GM23248 (cell line): ENCODE measurements at places on chromosomes 1 and 21.
A peak's percentile ranks its signal among the peaks of the same experiment; 100 is the strongest.

DNA sequence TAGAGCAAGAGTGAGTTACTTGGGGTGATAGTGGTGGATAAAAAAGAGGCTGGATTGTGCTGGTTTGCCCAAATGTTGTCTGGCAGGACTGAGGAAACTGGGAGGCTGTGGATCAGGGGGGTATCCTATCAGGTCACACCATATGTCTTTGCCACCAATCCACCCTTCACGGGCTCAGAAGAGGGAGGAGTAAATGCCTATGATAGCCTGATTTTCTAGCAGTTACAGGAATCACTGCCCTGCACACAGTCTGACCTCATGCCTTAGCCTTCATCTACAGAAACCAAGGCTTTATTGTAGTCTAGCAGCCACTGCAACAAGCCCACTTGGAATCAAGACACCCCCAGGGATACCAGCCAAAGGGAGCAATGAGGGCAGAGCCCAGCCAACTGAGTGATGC is 51.8 kb downstream of the ATP1A1 start:
- DNase-seq: no peak
- H3K4me1 ChIP-seq: no peaks in the 10 kb centered on the region
- no peak overlapping the region for H3K27ac ChIP-seq

GRCh38 chr21:16504281-16504680 is 774.5 kb downstream of the USP25 start:
- no peaks in the 10 kb centered on the region; the same call in 1 of the 2 replicates for H3K36me3 ChIP-seq
- H3K4me1 ChIP-seq: peaks cover 20% of the 10 kb centered on the region
- peak; percentile 27 for DNase-seq

DNA sequence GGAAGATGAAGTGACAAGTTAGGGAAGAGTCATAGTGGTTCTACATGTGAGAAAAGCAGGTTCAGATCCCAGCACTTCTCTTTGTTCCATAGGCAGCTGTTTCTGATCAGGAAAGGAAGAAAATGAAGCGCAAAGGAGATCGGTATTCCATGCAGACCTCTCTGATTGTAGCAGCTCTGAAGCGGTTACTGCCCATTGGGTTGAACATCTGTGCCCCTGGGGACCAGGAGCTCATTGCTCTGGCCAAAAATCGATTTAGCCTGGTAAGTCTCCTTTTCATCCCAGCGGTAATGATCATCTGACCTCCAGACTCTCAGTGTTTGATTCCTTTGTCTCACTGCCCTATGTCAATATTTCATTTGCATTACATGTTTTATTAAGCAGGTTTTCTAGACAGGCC is 173.6 kb downstream of the ZP4 start:
- no peaks in the 10 kb centered on the region for H3K27me3 ChIP-seq
- H3K4me1 ChIP-seq: no peaks in the 10 kb centered on the region
- H3K4me3 ChIP-seq: no peak overlapping the region
- H3K27ac ChIP-seq: no peak overlapping the region
- DNase-seq: no peak

- H3K36me3 ChIP-seq: no peaks in the 10 kb centered on the region
- peaks cover 4% of the 10 kb centered on the region; the same call in 1 of the 2 replicates for H3K27me3 ChIP-seq
- H3K4me1 ChIP-seq: no peaks in the 10 kb centered on the region
Measured at GRCh38 chr1:201326710-201327109, 43.4 kb downstream of the PKP1 start.

DNA sequence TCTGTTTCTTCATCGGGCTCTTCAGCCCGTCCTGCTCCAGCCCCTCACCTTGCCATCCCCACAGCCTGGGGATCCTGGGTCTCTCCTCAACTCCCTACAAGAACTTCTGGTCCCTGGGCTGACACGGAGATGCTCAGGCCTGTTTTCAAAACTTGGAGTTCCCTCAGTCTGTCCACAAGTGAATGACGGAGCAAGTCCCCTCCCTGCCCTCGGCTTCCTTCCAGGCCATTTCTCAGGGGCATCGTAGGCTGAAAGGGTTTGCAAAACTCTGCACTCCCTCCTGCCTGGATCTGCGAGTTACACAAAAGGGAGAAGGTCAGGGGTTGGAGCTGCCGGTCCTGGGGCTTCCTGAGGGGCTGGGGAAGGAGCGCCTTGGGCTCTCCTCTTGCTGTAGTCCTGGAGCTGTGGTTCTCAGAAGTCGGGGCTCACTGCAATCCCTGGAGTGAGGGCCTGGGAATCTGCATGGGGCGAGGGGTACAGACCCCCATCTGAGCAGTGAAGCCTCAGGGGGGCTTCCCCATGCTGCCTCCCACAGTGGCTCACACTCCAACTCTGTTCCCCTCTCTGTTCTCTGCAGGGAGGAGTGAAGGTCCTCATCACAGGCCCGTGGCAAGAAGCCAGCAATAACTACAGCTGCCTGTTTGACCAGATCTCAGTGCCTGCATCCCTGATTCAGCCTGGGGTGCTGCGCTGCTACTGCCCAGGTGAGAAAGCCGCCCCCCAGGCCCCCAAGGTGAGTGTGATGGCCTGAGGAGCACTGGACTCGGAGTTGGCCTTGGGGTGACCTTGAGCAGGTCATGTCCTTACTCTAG is 100.6 kb upstream of the VAMP3 start:
- no peak overlapping the region for H3K27ac ChIP-seq
- H3K4me1 ChIP-seq: no peaks in the 10 kb centered on the region
- 0 out of 2 replicates have a peak, but pooled peaks cover 3% of the 10 kb centered on the region for H3K27me3 ChIP-seq

- no peaks in the 10 kb centered on the region for H3K27me3 ChIP-seq
- no peaks in the 10 kb centered on the region for H3K36me3 ChIP-seq
- no peak overlapping the region for H3K4me3 ChIP-seq
- no peak for DNase-seq
- peaks cover 28% of the 10 kb centered on the region for H3K4me1 ChIP-seq
Measured at GRCh38 chr1:223179280-223179679, 36.2 kb upstream of the TLR5 start.

- H3K36me3 ChIP-seq: no peaks in the 10 kb centered on the region
- no peak overlapping the region for H3K4me3 ChIP-seq
- H3K27me3 ChIP-seq: no peaks in the 10 kb centered on the region
Measured at GRCh38 chr1:172650474-172651193, 8.3 kb upstream of the FASLG start.

GRCh38 chr1:169906938-169907337 is 13.2 kb upstream of the SCYL3 start:
- H3K4me1 ChIP-seq: no peaks in the 10 kb centered on the region
- no peak overlapping the region for H3K27ac ChIP-seq
- H3K4me3 ChIP-seq: no peak overlapping the region
- H3K27me3 ChIP-seq: no peaks in the 10 kb centered on the region

- no peaks in the 10 kb centered on the region for H3K36me3 ChIP-seq
- peak; percentile 26 for DNase-seq
- H3K4me1 ChIP-seq: no peaks in the 10 kb centered on the region
- H3K27ac ChIP-seq: no peak overlapping the region
Measured at GRCh38 chr21:42400525-42400924, 3.2 kb upstream of the UBASH3A start.

- DNase-seq: no peak
- H3K36me3 ChIP-seq: no peaks in the 10 kb centered on the region
- no peaks in the 10 kb centered on the region for H3K27me3 ChIP-seq
- peak overlapping the region; percentile 91 for H3K4me3 ChIP-seq
Measured at GRCh38 chr1:209783386-209783785, 973 bp downstream of the C1orf74 start.

DNA sequence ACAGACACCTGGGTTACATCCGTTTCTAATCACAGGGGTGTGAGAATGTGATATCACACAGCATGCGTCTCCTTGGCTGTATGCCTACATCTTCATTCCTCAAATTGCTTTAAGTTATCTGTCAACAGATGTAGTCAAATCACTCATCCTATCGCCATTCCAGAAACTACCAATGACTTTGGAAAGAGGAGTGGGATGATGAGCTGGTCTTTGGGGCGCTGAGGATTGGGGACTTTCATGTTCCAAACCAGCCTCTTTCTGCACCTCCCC is 104.8 kb downstream of the NAV1 start:
- no peak overlapping the region for H3K27ac ChIP-seq
- peaks cover 34% of the 10 kb centered on the region for H3K4me1 ChIP-seq
- 0 out of 2 replicates have a peak, but pooled peaks cover 6% of the 10 kb centered on the region for H3K36me3 ChIP-seq
- DNase-seq: no peak
- no peak overlapping the region for H3K4me3 ChIP-seq

DNA sequence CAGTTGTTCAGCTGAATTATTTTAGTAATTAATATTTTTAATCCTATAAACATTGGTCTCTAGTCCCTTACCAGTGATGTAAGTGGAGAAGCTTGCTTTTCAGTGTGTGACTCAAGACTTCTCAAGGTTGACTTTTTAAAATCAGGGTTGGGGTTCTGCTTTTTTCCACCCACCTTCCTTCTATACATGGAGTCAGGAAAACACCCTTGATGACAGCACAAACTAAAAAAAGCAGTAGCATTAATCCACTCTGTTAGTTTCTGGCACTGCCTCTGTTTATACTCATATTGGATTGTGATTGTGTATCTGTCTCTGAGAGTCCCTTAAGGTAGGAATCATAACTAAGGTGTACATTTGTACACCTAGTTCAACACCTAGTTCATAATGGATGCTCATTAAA is 8.3 kb upstream of the PLEKHO1 start:
- no peak overlapping the region for H3K4me3 ChIP-seq
- peaks cover 7% of the 10 kb centered on the region; the same call in 1 of the 2 replicates for H3K4me1 ChIP-seq
- no peaks in the 10 kb centered on the region for H3K27me3 ChIP-seq
- no peak overlapping the region for H3K27ac ChIP-seq

- H3K27me3 ChIP-seq: no peaks in the 10 kb centered on the region
- no peak overlapping the region for H3K4me3 ChIP-seq
- no peak for DNase-seq
- peaks cover 9% of the 10 kb centered on the region for H3K4me1 ChIP-seq
- H3K36me3 ChIP-seq: no peaks in the 10 kb centered on the region
- no peak overlapping the region for H3K27ac ChIP-seq
Measured at GRCh38 chr1:112888630-112889029, 67.4 kb downstream of the SLC16A1 start.

DNA sequence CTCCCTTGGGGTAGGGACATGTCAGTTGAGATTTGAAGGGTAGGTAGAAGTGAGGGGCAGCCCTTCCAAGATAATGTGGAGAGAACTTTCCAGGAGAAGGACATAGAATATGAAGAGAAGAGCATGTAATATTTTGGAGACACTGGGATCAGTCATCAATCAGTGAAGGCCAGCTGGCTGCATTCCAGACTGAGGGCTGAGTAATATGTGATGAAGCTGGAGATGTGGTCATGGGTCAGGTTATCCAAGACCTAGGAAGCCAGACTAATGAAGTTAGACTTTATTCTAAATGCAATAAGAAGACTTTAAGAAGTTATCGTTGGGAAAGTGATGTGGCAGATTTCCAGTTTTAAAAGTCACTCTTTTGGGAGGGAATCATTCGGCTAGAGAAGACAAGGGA is 262.0 kb downstream of the HMCN1 start:
- no peaks in the 10 kb centered on the region for H3K36me3 ChIP-seq
- peaks cover 11% of the 10 kb centered on the region for H3K4me1 ChIP-seq
- H3K27me3 ChIP-seq: no peaks in the 10 kb centered on the region
- peak; percentile 81 for DNase-seq

DNA sequence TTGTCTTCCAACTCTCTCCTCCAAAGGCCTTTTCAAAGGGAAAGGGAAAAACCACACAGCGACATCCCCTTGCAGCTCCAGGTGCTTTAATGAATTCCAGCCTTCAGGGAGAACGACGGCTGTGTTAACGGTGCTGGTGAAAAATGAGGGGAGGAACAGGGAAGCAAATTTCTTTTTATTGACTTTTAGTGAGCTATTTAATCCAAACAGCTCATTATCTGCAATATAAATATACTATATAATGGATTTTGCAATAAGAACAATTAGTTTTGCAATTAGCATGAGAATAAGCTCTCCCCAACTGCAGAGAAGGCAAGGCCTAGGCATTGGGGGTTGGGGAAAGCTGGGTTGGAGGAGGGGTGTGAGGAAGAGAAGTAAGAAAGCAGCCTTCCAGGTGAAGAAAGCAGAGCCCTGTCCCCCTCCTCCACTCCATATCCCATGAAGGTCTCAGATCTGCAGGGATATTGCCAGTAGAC is 159.0 kb upstream of the ZC3H12A start:
- no peaks in the 10 kb centered on the region for H3K4me1 ChIP-seq
- no peak for DNase-seq
- H3K36me3 ChIP-seq: no peaks in the 10 kb centered on the region
- H3K27me3 ChIP-seq: peaks cover 27% of the 10 kb centered on the region
- H3K27ac ChIP-seq: no peak overlapping the region

GRCh38 chr1:12485231-12486058 is 132.6 kb downstream of the DHRS3 start:
- no peak overlapping the region for H3K27ac ChIP-seq
- H3K27me3 ChIP-seq: no peaks in the 10 kb centered on the region
- H3K4me1 ChIP-seq: peaks cover 31% of the 10 kb centered on the region
- H3K36me3 ChIP-seq: no peaks in the 10 kb centered on the region; the same call in 1 of the 2 replicates
- DNase-seq: no peak

- no peak for DNase-seq
- H3K4me3 ChIP-seq: no peak overlapping the region
- no peak overlapping the region for H3K27ac ChIP-seq
- 0 out of 2 replicates have a peak, but pooled peaks cover 4% of the 10 kb centered on the region for H3K4me1 ChIP-seq
- no peaks in the 10 kb centered on the region for H3K36me3 ChIP-seq
- peaks cover 41% of the 10 kb centered on the region for H3K27me3 ChIP-seq
Measured at GRCh38 chr1:161260376-161261260, 2.1 kb downstream of the PCP4L1 start.

DNA sequence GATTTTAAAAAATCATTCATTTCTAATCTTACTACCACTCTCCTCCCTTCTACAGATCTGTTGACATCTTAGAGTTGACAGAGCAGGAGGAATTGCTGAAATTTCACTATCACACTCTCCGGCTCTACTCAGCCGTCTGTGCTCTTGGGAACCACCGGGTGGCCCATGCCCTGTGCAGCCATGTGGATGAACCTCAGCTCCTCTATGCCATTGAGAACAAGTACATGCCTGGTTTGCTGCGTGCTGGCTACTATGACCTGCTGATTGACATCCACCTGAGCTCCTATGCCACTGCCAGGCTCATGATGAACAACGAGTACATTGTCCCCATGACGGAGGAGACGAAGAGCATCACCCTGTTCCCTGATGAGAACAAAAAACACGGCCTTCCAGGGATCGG is 276.7 kb downstream of the ZP4 start:
- no peak overlapping the region for H3K4me3 ChIP-seq
- no peak for DNase-seq
- H3K4me1 ChIP-seq: no peaks in the 10 kb centered on the region

DNA sequence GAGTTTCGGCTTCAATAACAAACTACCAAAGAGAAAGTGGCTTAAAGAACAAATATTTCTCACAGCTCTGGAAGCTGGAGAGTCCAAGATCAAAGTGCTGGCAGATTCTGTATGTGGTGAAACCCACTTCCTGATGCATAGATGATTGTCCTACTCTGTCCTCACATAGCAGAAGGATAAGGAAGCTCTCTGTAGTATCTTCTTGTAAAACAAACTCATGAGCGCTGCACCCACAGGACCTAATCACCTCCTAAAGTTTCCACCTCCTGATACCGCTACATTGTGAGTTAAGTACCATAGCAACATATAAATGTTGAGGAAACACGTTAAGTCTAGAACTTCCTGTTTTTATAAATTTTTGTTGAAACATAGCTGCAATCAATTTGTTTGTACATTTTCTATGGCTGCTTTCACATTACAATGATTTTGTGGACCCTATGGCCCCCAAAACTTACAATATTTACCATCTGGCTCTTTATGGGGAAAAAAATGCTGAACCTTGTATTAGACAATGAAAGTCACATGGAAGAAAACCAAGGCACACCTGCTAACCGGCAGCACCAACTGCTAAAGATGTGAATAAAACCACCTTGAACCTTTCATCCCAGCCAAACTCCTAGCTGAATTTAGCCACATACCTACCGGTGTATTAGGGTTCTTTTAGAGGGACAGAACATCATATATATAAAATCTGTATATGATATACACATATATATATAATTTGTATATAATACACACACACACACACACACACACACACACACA is 1423.4 kb downstream of the NCAM2 start:
- no peaks in the 10 kb centered on the region for H3K27me3 ChIP-seq
- no peaks in the 10 kb centered on the region for H3K36me3 ChIP-seq
- H3K4me1 ChIP-seq: no peaks in the 10 kb centered on the region
- no peak overlapping the region for H3K27ac ChIP-seq
- no peak for DNase-seq

GRCh38 chr1:31099293-31100032 is 33.9 kb upstream of the PUM1 start:
- no peaks in the 10 kb centered on the region for H3K36me3 ChIP-seq
